M059J (cell line): ENCODE measurements at places on chromosomes 2 and 18. TPM values are rescaled to one million over a fixed set of nuclear protein-coding genes. Genes with fewer than 3 reads are reported as not detected.
A peak's percentile ranks its signal among the peaks of the same experiment; 100 is the strongest.

SOX11 gene
- total RNA-seq, result not detected in 2 replicates

POLR1A gene
- total RNA-seq, result 18.1 and 18.6 TPM in 2 replicates

TMEM247 gene
- not detected in 2 replicates for total RNA-seq

PPP1R7 gene
- total RNA-seq, result 59.2 and 60.7 TPM in 2 replicates

SH3RF3 gene
- 1.9 and 2.5 TPM in 2 replicates for total RNA-seq

PROM2 gene
- total RNA-seq, result 2.9 and 3.6 TPM in 2 replicates

ARHGAP15 gene
- not detected in 2 replicates for total RNA-seq

VSNL1 gene
- total RNA-seq, result 0.94 and 2.2 TPM in 2 replicates

RIT2 gene
- 0.37 and 0.79 TPM in 2 replicates for total RNA-seq

DNA sequence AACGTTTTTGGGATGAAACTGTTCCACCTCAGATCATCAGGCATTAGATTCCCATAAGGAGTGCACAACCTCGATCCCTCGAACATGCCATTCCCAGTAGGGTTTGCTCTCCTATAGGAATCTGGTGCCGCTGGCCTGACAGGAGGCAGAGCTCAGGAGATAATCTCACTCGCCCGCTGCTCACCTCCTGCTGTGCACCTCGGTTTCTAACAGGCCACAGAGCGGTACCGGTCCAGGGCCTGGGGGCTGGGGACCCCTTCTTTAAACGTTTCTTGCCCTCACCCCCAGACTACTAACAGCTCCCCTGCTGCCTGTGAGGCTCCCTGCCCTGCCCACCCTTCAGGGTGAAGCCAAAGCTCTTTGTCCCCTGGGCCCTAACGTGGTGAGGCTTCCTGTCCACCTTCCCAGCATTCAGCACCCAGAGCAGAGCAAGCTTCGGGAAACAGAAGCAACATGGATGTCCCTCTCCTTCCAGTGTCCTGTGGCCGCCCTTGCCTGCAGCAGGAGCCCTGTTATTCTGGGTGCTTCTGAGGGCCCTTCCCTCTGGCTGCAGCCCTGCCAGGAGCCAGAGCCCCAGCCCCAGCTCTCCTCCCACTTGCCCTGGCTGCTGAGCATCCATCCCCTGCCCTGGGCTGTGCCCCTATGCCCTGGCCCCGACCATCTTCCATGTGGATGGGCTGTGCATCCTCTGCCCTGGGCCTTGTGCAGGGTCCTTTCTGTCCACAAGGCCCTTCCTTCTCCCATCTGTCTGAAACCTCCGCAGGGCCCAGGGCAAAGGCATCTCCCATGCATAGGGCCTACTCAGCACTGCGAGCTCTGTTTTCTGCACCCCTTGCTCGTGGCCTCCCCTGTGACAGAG is 140.1 kb downstream of the MBP start:
- no peak for DNase-seq

DNA sequence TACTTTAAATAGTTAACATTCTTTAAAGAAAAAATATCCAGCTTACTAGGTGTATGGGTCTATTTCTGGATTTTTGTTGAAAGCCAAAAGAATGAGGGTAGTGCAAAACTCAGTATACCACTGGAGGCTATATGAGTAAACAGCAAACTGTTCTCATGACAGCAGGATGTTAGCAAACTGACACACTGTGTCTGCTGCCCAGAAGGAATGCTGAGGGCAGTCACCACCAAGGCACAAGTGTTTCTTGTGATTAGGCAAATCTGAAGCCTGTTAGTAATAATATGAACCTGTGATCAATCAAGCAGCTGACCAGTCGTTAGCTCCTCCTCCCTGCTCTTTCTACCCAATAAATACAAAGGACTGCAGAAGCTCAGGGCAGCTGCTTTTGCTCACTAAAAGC is 50.5 kb upstream of the SULT1C3 start:
- peak; percentile 69 for DNase-seq

GRCh38 chr18:21450913-21451312 is 149.6 kb downstream of the ESCO1 start:
- peak; percentile 92 for DNase-seq

DNA sequence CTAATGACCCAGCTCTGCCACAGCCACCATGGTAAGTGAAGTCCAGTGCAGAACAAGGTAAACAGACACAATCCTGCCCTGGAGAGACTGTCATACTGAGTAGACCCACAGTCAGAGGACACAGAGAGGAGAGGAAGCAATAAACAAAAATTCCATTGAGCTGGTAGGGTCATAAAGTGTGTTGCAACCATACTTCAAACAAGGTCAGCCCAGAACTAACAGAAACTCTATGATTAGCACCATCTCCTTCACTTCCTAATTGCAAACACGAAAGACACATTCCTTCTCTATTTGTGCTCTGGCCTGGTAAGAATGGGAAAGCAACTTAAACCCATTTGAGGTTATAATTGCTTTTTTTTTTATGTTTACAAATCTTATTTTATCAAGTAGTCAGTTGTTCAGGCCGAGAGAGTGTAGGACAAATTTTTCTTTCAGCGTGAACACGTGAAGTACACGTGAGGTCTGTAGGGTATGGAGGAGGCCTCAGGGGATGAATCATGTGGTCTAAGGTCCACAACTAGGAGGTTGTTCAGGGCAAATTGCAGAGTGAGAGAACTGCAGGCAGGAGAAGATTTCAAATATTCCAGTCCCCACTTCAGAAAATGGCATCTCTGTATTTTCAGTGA is 71.4 kb upstream of the GLS start:
- no peak for DNase-seq

- no peak for DNase-seq
Observed at GRCh38 chr2:85164145-85164569, 31.0 kb downstream of the TCF7L1 start.

GRCh38 chr2:171154348-171154747 is 6.3 kb downstream of the TLK1 start:
- DNase-seq, result peak; percentile 32

DNA sequence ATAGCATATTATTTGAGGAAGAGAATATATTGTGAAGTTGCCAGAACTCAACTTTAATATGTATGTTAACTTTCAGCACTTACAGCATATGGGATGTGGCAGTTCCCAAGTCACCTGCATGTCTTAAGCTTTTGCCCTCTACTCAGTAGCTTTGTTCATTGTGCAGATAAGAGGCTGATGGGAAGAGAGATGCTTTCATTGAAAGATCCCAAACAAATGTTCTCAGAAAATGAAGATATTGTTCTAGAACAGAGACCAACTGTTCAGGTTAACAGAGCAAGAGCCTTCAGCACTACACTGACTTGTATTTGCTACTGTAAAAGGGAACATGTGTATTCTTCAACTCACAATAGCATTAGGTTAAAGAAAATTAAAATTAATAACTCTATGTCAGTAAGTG is 28.1 kb downstream of the GAREM1 start:
- no peak for DNase-seq

GRCh38 chr2:232876161-232876977 is 6.3 kb downstream of the SNORC start:
- DNase-seq, result no peak

DNA sequence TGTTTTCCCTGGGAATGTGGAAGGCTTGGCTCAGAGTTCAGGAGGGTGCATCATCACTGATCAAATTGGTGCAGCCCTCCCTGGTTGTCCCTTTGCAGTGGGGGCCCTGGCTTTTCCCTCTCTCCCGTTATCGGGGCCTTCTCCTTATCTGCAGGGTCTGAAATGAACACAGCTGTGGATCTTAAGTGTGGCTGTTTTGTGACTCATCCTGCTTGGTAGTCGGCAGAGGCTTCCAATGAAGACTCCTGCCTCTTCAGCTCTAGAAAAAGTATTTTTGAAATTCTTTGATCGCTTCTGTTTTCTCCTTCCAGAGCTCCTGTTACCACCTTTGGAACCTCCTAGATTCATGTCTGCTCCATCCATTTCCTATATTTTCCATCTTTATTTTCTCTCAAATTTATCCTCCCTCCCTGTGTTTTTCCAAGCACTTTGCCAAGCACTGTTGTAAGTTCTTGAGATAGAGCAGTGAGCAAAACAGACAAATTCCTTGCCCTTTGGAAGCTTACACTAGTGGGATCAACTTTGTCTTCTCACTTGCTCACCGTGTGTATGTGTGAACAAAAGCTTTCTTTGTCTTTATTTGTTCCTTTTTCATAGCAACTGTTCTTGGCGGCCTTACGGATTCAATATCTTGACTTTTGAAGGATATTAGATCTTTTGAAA is 45.7 kb downstream of the RALB start:
- DNase-seq, result no peak

- no peak for DNase-seq
Observed at GRCh38 chr2:42335514-42336104, 25.4 kb downstream of the COX7A2L start.

- peak; percentile 8 for DNase-seq
Observed at GRCh38 chr18:32930695-32931301, 158.0 kb upstream of the KLHL14 start.

- DNase-seq, result no peak
Observed at GRCh38 chr18:24272229-24272525, 125.4 kb downstream of the OSBPL1A start.
